ENCODE measurements at places on chromosomes 7 and 10. TPM values are rescaled to one million over a fixed set of nuclear protein-coding genes. Genes with fewer than 3 reads are reported as not detected.

The MTERF1 gene
- total RNA-seq, result 20.0 TPM

The NAT16 gene
- total RNA-seq, result not detected

The RALA gene
- 10.2 TPM for total RNA-seq

The PUS7 gene
- total RNA-seq, result 3.5 TPM

The CXCL12 gene
- not detected for total RNA-seq

The SPDYE9 gene
- not detected for total RNA-seq

The PAPOLB gene
- 0.36 TPM for total RNA-seq

The LIPA gene
- 41.0 TPM for total RNA-seq

The SEMA3D gene
- not detected for total RNA-seq

The CHAT gene
- not detected for total RNA-seq

The GIMAP1 gene
- 11.1 TPM for total RNA-seq

The TMEM60 gene
- total RNA-seq, result 3.9 TPM

The CCDC146 gene
- 24.0 TPM for total RNA-seq

The FAM24B gene
- total RNA-seq, result 12.6 TPM

The IL15RA gene
- 10.7 TPM for total RNA-seq

The PNLIPRP2 gene
- not detected for total RNA-seq

The UCN3 gene
- total RNA-seq, result not detected

The SCRN1 gene
- 23.4 TPM for total RNA-seq

The DPY19L1 gene
- 13.9 TPM for total RNA-seq

The LIPM gene
- not detected for total RNA-seq

The DNAJB12 gene
- 48.7 TPM for total RNA-seq

The CH25H gene
- 0.20 TPM for total RNA-seq

The DPYSL4 gene
- total RNA-seq, result 1.0 TPM

The OR2A12 gene
- total RNA-seq, result not detected

The OR6V1 gene
- not detected for total RNA-seq

The ZNF425 gene
- 1.2 TPM for total RNA-seq

The INSYN2A gene
- not detected for total RNA-seq

The IPMK gene
- total RNA-seq, result 4.4 TPM

The CYP2C9 gene
- total RNA-seq, result not detected

The MASTL gene
- total RNA-seq, result 11.5 TPM

Measured in natural killer cell (primary cell).